Vein endothelial cell (primary cell): ENCODE measurements at places on chromosomes 16 and 17. TPM values are rescaled to one million over a fixed set of nuclear protein-coding genes. Genes with fewer than 3 reads are reported as not detected.

Gene LDHD
- 0.29 and 0.98 TPM in 2 replicates for total RNA-seq

Gene NAGS
- 6.9 and 11.7 TPM in 2 replicates for total RNA-seq

Gene NXPH3
- total RNA-seq, result 1.4 and 1.6 TPM in 2 replicates

Gene RNF222
- not detected in 2 replicates for total RNA-seq

Gene SLC5A10
- total RNA-seq, result not detected in 2 replicates

Gene CD79B
- 0.33 and 1.1 TPM in 2 replicates for total RNA-seq

Gene PYDC1
- total RNA-seq, result not detected in 2 replicates

Gene KRT17
- total RNA-seq, result 0.38 TPM in 1 of 2 replicates, not detected in the other

Gene ALOXE3
- under 0.01 TPM in 1 of 2 replicates, not detected in the other for total RNA-seq

Gene CDK5R1
- total RNA-seq, result 2.4 and 3.6 TPM in 2 replicates

Gene HOXB6
- total RNA-seq, result 16.0 and 19.8 TPM in 2 replicates

Gene PRPSAP2
- 27.1 and 33.1 TPM in 2 replicates for total RNA-seq

Gene SNAI3
- total RNA-seq, result 0.19 and 0.33 TPM in 2 replicates

Gene TRIM37
- 45.8 and 48.0 TPM in 2 replicates for total RNA-seq

Gene TEKT1
- not detected in 2 replicates for total RNA-seq

Gene RMI2
- 3.0 and 3.9 TPM in 2 replicates for total RNA-seq

Gene CD300LB
- not detected in 2 replicates for total RNA-seq

Gene VKORC1
- 60.6 and 96.4 TPM in 2 replicates for total RNA-seq

Gene KRT32
- total RNA-seq, result not detected in 2 replicates

Gene VPS35L
- total RNA-seq, result 54.5 and 69.4 TPM in 2 replicates
